ENCODE measurements at places on chromosomes 12 and 14.
A peak's percentile ranks its signal among the peaks of the same experiment; 100 is the strongest.

DNA sequence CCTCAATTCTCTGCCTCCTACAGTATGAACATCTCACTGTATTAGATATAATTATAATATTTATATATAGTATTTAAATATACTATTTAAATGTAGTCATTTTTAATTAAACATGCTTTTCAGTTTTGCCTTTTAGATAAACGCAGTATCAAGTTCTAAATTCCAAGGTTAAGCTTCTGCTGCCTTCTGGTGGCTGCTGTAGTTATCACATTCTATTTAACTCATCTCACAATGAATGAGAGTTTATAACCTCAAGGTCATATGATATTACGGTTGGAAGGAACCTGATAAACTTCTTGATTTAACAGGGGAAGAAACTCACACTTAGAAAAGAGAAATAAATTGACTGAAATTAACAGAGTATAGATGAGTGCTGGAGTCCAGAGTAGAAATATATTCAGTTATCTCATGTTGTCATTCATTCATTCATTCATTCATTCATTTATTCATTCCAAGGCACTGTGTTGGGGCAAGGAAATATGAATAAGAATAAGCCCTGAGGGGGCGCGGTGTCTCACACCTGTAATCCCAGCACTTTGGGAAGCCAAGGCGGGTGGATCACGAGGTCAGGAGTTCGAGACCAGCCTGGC lies 31.9 kb downstream of the GUCY2C start:
- H3K27me3 ChIP-seq = peaks cover 5% of the 10 kb centered on the region
- DNase-seq = peak; percentile 57
- H3K4me3 ChIP-seq = no peak overlapping the region
- H3K27ac ChIP-seq = no peak overlapping the region
- no peaks in the 10 kb centered on the region for H3K36me3 ChIP-seq

DNA sequence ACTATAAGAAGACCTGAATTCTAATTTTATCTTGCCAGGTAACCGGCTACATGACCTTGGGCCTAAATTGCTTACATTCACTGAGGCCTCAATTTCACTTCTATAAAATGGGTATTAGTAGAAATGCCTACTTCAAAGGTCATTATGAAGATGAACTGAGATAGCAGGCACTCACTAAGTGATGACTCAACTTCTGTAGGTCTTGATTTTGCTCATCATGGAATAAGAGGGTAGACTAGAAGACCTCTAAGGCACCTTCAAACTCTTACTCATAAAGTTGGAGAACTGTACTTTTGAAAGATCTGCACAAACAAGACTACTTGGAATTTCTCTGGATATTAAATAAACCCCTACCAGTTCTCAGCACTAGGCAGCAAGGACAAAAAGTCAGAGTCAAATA lies 39.3 kb upstream of the FRMD6 start:
- H3K4me3 ChIP-seq = no peak overlapping the region
- no peak for DNase-seq
- H3K4me1 ChIP-seq = peaks cover 13% of the 10 kb centered on the region
- no peaks in the 10 kb centered on the region for H3K36me3 ChIP-seq

- H3K4me1 ChIP-seq = peaks cover 12% of the 10 kb centered on the region
- H3K4me3 ChIP-seq = no peak overlapping the region
- H3K27me3 ChIP-seq = peaks cover 2% of the 10 kb centered on the region
These were observed 64.7 kb downstream of the ZNF641 start for GRCh38 chr12:48285751-48286650.

- peaks cover 49% of the 10 kb centered on the region for H3K4me1 ChIP-seq
- peak; percentile 35 for DNase-seq
- peak overlapping the region; percentile 97 for H3K27ac ChIP-seq
- H3K36me3 ChIP-seq = peaks cover 51% of the 10 kb centered on the region
- no peaks in the 10 kb centered on the region for H3K27me3 ChIP-seq
- peak overlapping the region; percentile 94 for H3K4me3 ChIP-seq
These were observed 2.2 kb downstream of the ORAI1 start for GRCh38 chr12:121628536-121628935.

GRCh38 chr14:24607635-24608514 lies 1.6 kb downstream of the GZMH start:
- H3K4me1 ChIP-seq = peaks cover 74% of the 10 kb centered on the region
- H3K36me3 ChIP-seq = peaks cover 19% of the 10 kb centered on the region
- H3K27me3 ChIP-seq = no peaks in the 10 kb centered on the region
- peak overlapping the region; percentile 87 for H3K27ac ChIP-seq
- no peak for DNase-seq

DNA sequence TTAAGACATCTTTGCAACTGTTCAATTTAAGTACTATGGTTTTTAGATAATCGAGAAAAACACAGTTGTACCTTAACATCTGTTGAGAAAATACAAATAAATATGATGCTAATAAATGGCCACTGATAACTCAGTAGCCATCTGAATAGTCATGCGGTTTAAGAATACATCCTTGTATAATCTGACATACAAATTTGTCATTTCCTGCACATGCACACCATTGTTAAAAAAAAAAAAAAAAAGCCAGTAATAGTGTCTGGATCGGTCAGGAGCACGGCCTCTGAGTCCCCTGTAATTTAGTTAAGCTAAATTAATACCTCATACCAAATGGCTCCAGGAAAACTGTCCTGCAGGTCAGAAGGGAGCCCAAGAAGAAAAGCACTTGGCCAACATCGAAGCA lies 16.8 kb downstream of the RFC5 start:
- H3K4me1 ChIP-seq = peaks cover 51% of the 10 kb centered on the region
- no peak for DNase-seq
- H3K4me3 ChIP-seq = no peak overlapping the region
- peak overlapping the region; percentile 64 for H3K27ac ChIP-seq
- H3K36me3 ChIP-seq = peaks cover 76% of the 10 kb centered on the region
- H3K27me3 ChIP-seq = no peaks in the 10 kb centered on the region

DNA sequence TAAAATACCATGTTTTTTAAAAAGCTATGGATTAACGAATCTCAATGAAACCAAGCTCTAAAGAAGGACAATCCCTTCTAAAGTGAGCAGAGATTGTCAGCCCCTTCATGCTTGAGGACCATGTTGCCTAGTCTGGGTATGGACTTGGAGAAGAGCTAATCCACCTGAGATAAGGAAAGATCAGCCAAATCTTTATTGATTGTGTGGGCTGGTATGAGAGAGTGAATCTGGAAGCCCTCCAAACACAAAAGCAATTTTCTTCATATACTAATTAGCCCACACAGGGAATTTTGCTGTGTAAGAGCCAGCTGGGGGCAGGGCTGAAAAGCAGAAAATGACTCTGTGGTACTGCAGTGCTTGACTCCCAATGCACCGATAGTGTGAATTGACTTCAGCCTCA lies 47.4 kb upstream of the DICER1 start:
- no peaks in the 10 kb centered on the region for H3K4me1 ChIP-seq
- H3K27ac ChIP-seq = no peak overlapping the region
- H3K27me3 ChIP-seq = no peaks in the 10 kb centered on the region
- peaks cover 2% of the 10 kb centered on the region for H3K36me3 ChIP-seq
- H3K4me3 ChIP-seq = no peak overlapping the region
- no peak for DNase-seq

DNA sequence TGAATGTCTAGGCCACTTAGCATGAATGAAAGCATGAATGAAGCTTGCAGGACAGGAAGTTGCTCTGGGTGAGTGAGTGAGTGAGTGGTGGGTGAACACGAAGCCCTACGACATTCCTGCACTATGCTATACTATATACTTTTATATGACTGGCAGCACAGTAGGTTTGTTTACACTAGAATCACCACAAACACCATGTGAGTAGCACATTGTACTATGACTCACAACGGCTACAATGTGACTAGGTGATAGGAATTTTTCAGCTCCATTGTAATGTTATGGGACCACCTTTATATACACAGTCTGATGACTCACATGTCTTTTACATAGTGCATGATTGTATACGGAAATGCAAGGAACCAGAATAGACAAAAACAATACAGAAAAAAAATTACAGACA lies 1480.2 kb downstream of the AACS start:
- H3K27ac ChIP-seq = no peak overlapping the region
- no peak for DNase-seq
- H3K27me3 ChIP-seq = no peaks in the 10 kb centered on the region
- H3K36me3 ChIP-seq = no peaks in the 10 kb centered on the region
